ENCODE measurements at places on chromosomes 6 and 20. TPM values are rescaled to one million over a fixed set of nuclear protein-coding genes. Genes with fewer than 3 reads are reported as not detected.

ANGPT4 gene
- total RNA-seq = not detected

SRMS gene
- total RNA-seq = not detected

LINC00237 gene
- total RNA-seq = not detected

MAPK13 gene
- 0.79 TPM for total RNA-seq

LTB gene
- total RNA-seq = not detected

GSTA2 gene
- total RNA-seq = not detected

HSPA1L gene
- 1.1 TPM for total RNA-seq

PGBD1 gene
- 4.9 TPM for total RNA-seq

RSPO4 gene
- total RNA-seq = not detected

CLIC5 gene
- total RNA-seq = not detected

KIF3B gene
- 26.9 TPM for total RNA-seq

CNBD2 gene
- 5.6 TPM for total RNA-seq

All from A549 treated with GW870086 at 1 μM for 4 hours (cell line).